T-helper 17 cell (primary cell): ENCODE measurements at places on chromosomes 7 and 10. TPM values are rescaled to one million over a fixed set of nuclear protein-coding genes. Genes with fewer than 3 reads are reported as not detected.

DNA sequence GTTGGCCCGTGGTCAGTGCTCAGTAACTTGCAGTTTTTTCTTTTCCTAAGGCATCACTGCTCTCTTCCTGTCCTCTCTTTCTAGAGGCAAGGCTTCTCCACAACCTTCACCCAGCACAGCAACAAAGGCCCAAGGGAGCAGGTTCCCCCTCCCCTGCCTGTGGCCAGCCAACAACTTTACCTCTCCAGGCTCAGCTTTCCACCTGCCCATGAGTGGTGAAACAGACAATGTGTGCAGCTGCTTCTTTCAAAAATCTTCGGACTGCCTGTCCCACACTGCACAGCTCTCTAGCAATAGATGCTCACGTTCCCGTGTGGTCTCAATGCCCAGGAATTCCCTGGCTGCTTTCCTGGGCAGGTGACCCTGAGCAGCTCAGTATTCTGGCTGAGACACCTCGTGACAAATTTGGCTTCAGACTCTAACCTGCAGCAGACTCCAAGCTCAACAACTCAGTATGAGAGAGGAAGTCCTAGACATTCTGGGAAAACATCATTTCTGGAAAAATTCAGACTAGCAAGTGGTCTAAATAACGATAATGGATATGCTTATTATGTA is 28.9 kb upstream of the TMEM72 start:
- peaks cover 64% of the 10 kb centered on the region for H3K27me3 ChIP-seq
- no peak overlapping the region for H3K4me3 ChIP-seq
- no peak overlapping the region for H3K27ac ChIP-seq
- no peak for DNase-seq

GRCh38 chr10:86636311-86636710 is 18.0 kb upstream of the OPN4 start:
- no peaks in the 10 kb centered on the region for H3K4me1 ChIP-seq
- H3K36me3 ChIP-seq = no peaks in the 10 kb centered on the region
- no peak overlapping the region for H3K4me3 ChIP-seq
- H3K27me3 ChIP-seq = peaks cover 64% of the 10 kb centered on the region

DNA sequence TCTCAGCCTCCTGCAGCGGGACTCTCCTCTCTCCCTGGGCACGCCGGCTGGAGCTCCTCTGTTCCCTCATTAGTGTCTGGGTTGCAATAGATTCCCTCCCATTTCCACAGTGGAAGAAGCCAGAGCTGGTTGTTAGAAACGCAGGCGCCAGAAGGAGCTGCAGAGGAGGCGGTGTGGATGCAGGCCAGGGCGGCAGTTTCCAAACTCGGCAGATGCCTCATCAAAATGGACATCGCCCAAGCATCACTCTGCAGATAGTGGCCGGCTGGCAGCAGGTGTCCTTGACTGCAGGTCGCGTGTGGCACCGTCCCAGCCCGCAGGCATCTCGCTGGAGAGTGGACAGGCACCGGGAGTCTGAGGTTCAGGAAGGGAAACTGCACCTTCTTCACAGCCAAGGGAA is 201.8 kb downstream of the TCERG1L start:
- H3K27me3 ChIP-seq = no peaks in the 10 kb centered on the region
- no peak for DNase-seq
- H3K4me3 ChIP-seq = no peak overlapping the region
- no peaks in the 10 kb centered on the region for H3K4me1 ChIP-seq
- H3K36me3 ChIP-seq = no peaks in the 10 kb centered on the region

DNA sequence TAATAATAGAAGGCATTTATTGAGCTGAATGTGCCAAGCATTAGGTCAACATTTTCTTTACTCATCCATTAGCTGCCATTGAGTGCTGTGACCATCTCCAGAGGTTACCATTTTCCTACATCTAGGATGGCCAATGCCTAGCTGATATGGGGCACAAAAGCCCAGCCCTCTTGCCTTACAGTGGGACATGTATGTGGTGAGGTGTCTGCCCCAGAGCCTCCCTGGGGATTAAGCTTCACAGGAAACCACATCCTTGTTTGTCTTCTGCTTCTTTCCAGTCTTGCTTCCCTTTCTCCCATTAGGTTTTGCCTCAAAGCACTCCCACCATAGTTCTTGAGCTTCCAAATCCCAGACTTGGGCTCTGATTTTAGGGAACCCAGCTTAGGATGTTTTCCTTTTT is 258.7 kb downstream of the SORCS3 start:
- no peak for DNase-seq
- H3K27ac ChIP-seq = no peak overlapping the region
- no peaks in the 10 kb centered on the region for H3K4me1 ChIP-seq
- H3K27me3 ChIP-seq = peaks cover 15% of the 10 kb centered on the region

GRCh38 chr10:101047961-101048892 is 13.6 kb upstream of the KAZALD1 start:
- H3K4me1 ChIP-seq = peaks cover 19% of the 10 kb centered on the region
- no peak for DNase-seq
- H3K27ac ChIP-seq = no peak overlapping the region
- peaks cover 4% of the 10 kb centered on the region for H3K36me3 ChIP-seq
- H3K4me3 ChIP-seq = peak overlapping the region; percentile 9

DNA sequence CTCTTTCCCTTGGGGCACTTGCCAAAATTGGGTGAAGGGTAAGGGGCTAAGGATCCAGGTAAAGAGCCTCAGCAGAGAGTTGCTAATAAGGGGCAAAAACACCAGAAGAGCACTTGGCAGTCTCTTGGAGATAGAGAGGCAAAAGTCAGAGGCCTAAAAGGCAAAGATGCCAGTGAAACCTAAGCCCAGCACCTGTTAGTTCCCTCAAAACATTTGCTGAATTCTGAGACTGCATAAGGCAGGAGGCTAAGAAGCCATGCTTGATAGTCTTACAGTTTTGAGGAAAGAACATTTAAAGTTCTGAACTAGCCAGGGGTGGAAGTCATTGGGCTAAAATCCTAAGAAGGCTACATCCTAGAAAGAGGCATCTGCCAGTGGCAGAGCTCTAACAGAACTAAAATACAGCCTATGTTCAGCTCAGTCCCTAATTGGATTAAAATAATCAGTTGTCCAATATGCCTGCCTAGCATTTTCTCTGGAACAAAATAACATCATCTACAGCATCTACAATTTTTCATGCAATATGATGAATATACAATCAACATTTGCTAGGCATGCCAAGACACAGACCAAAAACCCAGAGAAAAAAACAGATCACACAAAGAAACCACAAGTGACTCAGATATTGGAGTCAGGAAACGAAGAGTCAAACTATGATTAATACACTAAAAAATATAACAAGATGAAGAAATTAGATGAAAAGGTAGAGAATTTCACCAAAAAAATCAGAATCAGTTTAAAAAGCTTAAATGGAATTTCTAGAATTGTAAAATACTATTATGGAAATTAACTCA is 7.7 kb downstream of the HTR7 start:
- DNase-seq = no peak
- no peak overlapping the region for H3K27ac ChIP-seq
- H3K36me3 ChIP-seq = no peaks in the 10 kb centered on the region
- no peak overlapping the region for H3K4me3 ChIP-seq

DNA sequence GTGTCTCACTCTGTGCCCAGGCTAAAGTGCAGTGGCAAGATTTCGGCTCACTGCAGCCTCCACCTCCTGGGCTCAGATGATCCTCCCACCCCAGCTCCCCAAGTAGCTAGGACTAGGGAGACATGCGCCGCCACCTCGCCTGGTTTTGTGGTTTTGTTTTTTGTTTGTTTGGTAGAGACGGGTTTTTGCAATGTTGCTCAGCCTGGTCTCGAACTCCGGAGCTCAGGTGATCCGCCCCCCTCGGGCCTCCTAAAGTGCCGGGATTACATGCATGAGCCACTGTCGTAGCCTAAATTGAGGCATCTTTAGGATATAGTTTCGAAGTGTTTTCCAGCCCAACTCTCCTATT is 781 bp downstream of the ZNF727 start:
- DNase-seq = no peak
- H3K4me3 ChIP-seq = peak overlapping the region; percentile 54
- peaks cover 2% of the 10 kb centered on the region for H3K36me3 ChIP-seq
- no peaks in the 10 kb centered on the region for H3K27me3 ChIP-seq
- peaks cover 2% of the 10 kb centered on the region for H3K4me1 ChIP-seq

- no peaks in the 10 kb centered on the region for H3K27me3 ChIP-seq
- no peak overlapping the region for H3K4me3 ChIP-seq
- DNase-seq = no peak
- no peak overlapping the region for H3K27ac ChIP-seq
- H3K36me3 ChIP-seq = peaks cover 3% of the 10 kb centered on the region
Observed at GRCh38 chr10:44460416-44460815, 75.5 kb upstream of the CXCL12 start.

DNA sequence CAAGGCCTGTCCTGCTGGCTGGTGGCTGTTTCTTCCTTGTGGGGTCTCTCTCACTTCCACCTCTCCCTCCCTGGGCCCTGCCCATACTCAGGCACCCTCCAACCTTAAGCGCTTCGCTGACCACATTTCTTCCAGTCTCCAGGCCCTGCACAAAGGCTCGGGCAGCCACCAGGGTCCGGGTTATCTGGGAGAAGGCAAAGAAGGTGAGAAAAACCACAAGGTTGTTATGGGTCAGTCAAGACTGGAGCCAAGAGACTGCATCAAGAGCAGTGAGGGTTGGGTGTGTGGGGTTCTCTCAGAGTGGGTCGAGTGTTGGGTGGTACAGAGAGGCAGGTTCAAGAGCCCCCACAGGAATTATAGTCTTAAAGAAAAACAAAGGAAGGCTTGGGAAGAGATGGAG is 2.6 kb downstream of the GPC2 start:
- no peak overlapping the region for H3K27ac ChIP-seq
- no peak for DNase-seq
- H3K4me3 ChIP-seq = no peak overlapping the region
- peaks cover 5% of the 10 kb centered on the region for H3K36me3 ChIP-seq
- H3K4me1 ChIP-seq = peaks cover 34% of the 10 kb centered on the region

GRCh38 chr7:112749775-112750174 is 40.4 kb downstream of the TMEM168 start:
- no peak overlapping the region for H3K27ac ChIP-seq
- no peaks in the 10 kb centered on the region for H3K4me1 ChIP-seq
- H3K27me3 ChIP-seq = no peaks in the 10 kb centered on the region
- no peaks in the 10 kb centered on the region for H3K36me3 ChIP-seq
- H3K4me3 ChIP-seq = no peak overlapping the region

DNA sequence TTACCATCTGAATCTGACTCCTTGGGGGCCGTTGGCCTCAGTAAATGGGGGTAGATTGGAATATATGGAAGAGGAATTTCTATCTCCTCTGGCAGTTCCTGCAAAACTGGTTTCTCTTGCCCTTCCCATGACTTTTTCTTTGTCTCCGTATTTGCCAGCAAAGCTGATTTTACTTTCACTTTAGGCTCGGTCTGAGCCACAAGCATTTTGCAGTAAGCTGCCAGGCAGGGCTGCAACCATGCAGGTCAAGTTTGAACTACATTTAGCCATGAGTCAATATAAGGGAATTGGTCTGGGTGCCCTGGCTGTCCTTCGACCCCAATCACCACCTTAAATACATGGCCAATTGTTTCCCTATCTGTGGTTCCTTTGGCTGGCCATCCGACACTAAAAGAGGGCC is 104.3 kb downstream of the TRIM24 start:
- no peak for DNase-seq
- no peaks in the 10 kb centered on the region for H3K4me1 ChIP-seq
- peaks cover 17% of the 10 kb centered on the region for H3K36me3 ChIP-seq
- no peak overlapping the region for H3K27ac ChIP-seq

DNA sequence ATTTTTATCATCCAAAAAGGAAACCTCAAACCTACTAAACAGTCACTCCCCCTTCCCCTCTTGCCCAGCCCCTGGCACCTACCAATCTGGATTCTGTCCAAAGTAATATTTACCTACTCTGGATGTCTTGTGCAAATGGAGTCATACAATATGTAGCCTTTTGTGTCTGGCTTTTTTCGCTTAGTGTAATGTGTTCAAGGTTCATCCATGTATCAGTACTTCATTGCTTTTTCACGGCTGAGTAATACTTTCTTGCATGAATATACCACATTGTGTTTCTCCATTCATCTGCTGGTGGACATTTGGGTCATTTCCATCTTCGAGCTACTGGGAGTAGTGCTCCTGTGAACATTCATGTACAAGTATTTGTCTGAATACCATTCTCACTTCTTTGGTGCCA is 113.6 kb downstream of the EEPD1 start:
- H3K4me1 ChIP-seq = peaks cover 15% of the 10 kb centered on the region
- H3K27ac ChIP-seq = peak overlapping the region; percentile 77
- H3K27me3 ChIP-seq = no peaks in the 10 kb centered on the region
- no peaks in the 10 kb centered on the region for H3K36me3 ChIP-seq

DNA sequence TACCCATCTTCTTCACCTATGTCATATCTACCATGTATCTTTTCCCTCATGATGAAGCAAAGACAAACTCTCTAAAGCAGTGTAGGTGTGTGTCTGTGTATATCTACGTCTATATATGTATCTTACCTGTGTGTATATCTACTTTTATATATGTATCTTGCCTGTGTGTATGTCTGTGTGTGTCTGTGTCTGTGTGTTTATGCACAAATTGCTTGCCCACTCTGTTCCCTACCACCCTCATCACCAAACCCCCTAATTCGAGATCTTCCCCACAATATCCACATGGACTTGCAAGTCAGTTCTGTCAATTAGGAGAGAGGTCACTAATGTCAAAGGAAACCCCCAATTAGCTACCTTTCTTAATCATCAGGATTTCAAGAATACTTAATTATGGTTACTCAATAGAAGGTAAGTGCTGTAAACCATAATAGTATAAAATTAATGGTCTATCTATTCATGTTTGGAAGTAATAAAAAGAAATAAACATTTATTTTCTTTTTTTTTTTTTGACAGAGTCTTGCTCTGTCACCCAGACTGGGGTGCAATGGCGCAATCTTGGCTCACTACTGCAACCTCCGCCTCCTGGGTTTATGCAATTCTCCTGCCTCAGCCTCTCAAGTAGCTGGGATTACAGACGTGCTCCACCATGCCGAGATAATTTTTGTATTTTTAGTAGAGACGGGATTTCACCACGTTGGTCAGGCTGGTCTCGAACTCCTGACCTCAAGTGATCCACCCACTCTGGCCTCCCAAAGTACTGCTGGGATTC is 43.6 kb downstream of the ANKRD61 start:
- no peaks in the 10 kb centered on the region for H3K4me1 ChIP-seq
- DNase-seq = no peak
- no peak overlapping the region for H3K27ac ChIP-seq

DNA sequence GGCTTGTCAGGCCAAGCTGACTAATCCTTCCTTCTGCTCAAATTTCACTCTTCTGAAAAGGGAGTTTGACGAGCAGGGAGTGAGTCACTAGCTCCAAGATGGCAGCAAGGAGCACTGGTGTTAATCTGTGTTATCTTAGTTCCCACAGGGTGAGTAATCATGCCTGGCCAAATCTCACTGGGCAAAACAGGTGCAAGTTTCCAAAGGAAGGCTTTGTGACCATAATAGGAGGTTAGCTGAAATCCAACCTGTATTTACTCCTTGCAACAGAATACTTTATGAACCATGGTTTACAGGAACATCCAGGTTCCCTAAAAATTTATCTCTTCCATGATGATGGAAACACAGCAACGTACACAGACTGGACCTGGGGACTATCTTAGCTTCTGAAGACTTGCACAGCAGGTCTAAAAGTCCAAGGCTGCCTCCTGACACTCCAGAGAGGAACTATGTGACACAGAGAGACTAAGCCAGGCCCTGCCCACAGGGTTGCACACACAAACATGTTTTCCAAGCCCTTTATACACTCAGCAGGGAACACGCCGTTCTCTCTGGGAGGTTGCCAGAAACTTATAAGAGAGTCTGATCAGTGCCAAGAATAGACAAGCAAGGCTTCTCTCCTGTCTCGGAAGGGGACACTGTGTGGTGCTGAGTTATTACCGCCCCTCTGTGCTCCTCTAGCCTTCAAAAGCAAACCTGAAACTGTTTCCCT is 46.3 kb downstream of the PDK4 start:
- H3K4me1 ChIP-seq = peaks cover 3% of the 10 kb centered on the region
- peaks cover 2% of the 10 kb centered on the region for H3K36me3 ChIP-seq
- no peak overlapping the region for H3K4me3 ChIP-seq
- no peak for DNase-seq
- no peak overlapping the region for H3K27ac ChIP-seq

WDFY4 gene
- total RNA-seq = 10.1 TPM

FEZF1 gene
- total RNA-seq = not detected

MYPN gene
- not detected for total RNA-seq
